ENCODE measurements at places on chromosomes 7 and 10.

DNA sequence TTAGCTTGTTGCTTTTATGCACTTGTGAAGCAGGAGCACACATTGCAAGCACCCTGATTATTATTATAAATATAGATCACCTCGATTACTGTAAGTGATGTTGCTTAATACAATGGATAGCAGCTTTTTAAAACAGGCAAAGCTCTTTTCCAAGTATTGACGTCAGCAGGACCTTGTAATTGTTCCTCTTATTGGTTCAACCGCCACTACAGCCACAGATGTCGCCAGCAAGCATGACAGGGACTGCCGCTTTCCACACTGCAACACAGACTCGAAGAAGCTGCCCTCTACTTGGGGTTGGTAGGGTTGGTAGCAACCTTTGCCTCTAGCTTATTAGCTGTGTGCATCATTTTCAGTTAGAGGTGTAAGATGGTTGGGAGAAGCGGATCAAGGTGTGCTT lies 167.6 kb downstream of the ZNF365 start:
- DNase-seq, result no peak

DNA sequence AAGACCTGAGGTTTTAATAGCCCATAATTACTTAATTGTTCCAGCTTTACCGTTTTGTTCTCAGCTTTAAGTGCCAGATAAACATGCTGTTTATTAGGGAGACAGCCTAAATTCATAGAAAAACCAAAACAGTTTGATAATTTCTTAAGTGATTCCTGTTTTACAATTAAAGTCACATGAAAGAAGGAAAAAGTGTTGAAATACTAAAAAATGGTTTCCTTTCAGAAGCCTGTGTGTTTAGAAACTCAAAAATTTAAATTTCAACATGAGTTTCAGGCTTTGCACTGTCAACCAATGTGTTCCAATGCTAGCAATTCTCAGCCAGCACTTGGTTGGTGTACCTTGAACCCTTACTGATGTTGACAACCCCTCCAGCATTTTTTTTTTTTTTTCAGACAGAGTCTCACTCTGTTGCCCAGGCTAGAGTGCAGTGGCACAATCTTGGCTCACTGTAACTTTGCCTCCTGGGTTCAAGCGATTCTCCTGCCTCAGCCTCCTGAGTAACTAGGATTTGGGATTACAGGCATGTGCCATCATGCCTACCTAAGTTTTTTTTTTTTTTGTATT lies 135.3 kb downstream of the ICA1 start:
- no peak for DNase-seq

DNA sequence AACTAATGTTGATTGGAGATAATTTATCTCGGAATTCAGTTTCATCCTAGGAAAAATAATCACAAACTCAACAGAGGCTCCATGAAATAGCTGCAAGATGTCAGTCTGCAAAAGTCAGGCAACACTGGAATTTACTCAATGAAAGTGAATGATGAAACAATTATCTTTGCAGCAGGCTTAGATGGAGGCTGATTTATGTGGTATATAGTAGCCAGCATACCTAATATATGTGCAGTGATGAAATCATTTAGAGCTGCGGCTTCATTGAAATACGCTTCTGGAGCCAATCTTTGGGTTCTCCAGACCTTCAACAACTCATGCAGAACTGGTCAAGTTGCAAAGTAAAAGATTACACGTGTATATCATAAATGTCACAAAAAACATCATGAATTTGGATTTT lies 113.3 kb downstream of the ITGA8 start:
- DNase-seq, result no peak

- no peak for DNase-seq
These were observed 699.1 kb downstream of the NRG3 start for GRCh38 chr10:82574081-82574480.

- DNase-seq, result no peak
These were observed 13.7 kb upstream of the WAPL start for GRCh38 chr10:86535132-86535882.

DNA sequence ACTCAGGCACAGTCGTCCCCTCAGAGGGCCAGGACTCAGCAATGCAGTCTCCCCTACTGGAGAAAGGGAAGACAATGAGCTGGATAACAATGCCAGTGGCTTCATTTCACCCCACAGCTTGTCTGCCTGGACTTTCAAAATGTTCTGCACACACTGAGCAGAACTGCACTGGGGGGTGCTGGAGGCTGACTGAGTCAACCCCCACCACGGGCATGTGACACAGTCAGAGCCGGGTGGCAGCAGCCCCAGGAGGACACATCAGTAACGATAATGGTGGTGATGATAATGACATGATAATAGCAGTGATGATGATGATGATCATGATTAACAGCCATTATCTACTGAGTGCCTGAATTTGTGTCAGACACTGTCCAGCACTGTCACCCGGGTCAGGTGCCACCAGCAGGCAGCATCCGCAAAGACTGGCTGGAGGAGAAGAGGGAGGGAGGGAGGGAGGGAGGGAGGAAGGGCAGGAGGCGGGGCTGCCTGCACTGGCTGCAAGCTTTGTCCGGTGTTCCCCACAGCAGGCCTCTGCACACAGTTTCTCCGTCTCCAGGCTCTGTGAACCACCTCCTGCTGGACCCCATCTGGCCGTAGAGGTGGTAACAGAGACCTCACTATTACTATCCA lies 67.4 kb downstream of the PLXNA4 start:
- DNase-seq, result no peak

DNA sequence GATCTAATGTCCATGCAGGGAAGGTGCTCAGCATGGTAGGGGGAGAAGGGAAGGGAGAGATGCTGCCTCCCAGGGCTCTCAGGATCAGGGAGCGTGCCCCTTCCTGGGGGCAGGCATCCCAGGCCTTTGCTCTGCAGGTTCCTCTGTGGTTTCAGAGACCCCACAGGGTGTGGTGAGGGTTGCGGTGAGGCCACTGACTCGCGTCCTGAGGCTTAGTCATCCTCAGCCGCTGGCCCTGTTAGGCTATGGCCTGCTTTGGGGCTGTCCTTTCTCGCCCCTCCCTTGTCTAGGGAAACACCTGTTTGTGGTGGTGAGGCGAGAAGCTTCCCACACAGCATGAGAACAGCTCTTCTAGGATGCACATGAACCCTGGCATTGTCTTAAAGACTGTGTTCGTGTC lies 558.3 kb upstream of the FOXK1 start:
- no peak for DNase-seq

DNA sequence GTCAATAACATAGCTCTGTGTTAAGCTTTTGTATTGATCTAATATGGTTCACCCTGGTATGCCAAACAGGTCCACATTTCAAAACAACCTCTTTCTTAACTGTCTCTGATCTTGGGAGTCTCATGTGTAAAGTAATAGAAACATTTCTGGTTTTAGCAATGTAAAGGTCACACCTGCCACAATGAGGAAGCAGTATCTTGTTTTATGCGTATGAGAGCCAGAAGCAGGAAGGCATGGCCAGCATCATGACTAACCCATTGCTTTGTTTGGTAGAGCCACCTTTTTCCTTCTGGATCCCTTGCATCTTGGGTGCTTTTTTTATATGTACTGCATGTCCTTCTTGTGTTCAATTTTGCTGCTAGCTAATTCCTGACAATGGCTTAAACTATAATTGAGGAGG lies 411.3 kb upstream of the SEMA3C start:
- no peak for DNase-seq

DNA sequence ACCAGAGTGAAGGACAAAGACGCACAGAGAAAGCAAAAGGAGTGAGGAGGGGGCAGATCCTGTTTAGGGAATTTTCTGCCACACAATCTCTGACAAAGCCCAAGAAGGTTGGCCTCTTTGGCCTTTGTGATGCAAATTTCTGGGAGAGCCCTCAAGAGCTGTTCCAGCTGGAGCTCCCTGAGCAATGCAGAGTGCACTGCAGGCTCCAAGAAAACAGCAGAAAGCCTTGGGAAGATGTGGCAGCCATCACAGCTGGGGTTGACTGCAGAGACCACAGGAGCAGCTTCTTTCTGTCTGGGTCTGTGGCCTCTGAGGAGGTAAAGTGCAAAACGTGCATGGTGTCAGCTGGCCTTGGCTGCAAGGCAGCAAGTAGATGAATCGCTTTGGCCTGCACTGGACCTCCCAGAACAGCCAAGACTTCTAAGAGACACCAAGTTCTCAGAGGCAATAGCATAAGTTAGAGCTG lies 200.2 kb downstream of the ELMO1 start:
- DNase-seq, result no peak

- DNase-seq, result no peak
These were observed 2.9 kb downstream of the FOXL3 start for GRCh38 chr7:292826-293225.

DNA sequence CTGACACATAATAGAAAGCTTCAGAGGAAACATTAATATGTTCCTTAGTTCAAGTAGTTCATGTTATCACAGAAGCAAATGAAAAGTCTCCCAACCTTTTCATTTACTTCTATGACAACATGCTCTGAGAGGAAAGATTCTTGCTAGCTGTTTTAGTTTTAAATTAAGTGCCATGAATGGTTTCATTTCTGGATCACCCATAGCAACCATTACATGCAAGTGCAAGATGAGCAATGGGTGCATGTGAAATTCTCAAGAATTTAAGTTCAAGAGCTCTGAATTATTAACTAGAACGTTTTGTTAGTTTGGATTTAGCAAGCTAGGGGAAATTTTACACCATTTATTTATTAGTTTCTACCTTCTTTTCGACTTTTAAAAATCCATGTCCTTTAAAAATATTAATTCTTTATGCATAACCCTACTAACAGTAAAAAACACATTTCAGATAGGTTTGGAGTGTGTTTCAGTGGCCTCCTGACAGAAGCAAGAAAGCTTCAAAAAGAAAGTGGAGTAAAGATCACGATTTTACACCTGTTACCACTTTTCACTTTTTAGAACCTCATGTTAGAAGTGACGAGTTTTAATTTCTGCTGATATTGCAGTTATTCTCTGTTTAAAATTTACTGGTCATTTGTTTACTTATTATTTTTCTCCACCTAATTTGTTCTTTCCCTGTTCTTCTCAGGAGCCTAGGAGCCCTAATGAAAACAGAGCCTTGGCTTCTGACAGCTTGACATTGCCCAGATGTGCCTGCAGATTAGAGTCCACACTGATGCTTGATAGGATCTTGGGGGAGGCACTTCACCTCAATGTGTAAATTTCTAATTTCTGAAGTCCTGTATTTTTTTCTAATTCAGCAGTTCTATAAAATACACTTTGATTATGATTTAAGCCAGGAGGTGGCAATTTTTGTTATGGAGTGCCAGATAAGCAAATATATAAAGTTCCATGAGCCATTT lies 995.3 kb upstream of the PHF14 start:
- DNase-seq, result no peak

GRCh38 chr7:108409146-108409545 lies 47.1 kb downstream of the NRCAM start:
- no peak for DNase-seq

DNA sequence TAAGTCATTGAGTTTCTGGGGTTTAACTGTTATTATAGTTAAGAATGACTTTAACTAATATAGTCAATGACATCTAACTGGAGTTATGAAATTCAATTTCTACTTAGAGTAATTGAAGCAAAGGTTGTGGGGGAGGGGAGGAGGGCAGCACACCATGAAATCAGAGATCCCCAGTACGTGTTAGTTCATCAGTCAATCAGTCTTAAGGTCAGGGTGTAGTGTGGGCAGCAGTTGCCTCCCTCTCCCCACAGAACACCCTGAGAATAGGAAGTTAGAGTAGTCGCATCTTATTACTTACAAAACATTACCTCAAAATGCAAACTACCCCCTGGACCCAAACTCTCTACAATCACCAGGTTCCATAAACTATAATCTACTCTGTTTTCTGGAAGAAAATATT lies 7.0 kb upstream of the HPS1 start:
- no peak for DNase-seq

DNA sequence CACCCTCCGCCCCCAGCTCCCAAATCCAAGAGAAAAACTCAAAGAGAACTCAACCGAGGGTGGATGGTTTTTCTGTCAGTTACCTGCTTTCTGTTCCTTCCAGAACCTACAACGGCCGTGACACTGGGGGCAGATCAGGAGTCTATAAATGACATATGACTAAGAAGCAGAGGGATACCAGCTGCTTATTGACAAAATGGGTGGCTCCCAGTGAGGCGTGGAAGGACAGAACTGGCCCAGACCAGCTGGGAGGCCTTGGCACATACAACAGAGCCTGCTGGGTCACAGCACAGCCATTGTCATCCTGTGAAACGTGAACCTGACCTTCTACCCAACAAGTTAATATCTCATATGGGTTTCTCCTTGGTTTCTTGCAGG lies 84.3 kb upstream of the ADRB1 start:
- DNase-seq, result no peak

GRCh38 chr10:13915710-13916109 lies 328.9 kb downstream of the PRPF18 start:
- DNase-seq, result no peak

- DNase-seq, result no peak
These were observed 1.8 kb upstream of the PDGFA start for GRCh38 chr7:521221-522070.

DNA sequence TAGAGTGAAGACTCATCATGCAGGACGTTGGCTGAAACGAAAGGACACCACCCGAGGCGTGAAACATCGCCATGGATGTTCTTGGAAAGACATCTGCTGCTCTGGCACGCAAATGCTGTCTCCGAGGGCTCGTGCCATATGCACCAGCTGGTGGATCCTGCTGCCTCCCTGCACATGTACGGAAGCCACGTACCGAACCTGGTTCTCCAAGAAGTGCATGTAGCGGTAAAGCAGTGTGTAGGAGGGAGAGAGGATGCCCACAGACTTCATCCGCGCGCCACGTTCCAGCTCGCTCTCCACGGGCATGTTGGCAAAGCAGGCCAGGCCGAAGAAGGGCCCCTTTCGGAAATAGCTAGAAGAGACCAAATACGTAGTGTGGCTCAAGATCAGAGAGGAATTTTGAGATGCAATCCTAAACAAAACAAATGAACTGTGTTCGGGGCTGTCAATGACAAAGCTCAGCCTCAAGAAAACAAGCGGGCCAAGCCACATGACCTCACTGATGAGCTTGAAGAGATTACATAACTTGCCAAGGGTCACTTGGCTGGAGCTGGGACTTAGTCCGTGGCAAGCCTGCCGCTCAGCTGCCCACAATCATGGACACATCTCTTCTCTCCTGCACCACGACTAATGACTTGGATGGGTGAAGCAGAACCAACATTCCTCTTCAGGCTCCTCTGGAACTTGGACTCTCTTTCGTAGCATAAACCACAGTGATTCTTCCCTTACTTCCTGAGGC lies 16.5 kb downstream of the DENND11 start:
- no peak for DNase-seq

GRCh38 chr7:122298618-122299017 lies 5.9 kb downstream of the FEZF1 start:
- no peak for DNase-seq

Measured in stimulated activated CD8-positive, alpha-beta memory T cell treated with anti-CD3 and anti-CD28 coated beads, Interleukin-15, amount 100 ng/mL, for 24 hours (primary cell).